ENCODE measurements at places on chromosomes 12 and 14.

GRCh38 chr12:40181490-40181889, 43.3 kb upstream of the LRRK2 start:
- DNase-seq = no peak

- DNase-seq = no peak
Observed at GRCh38 chr14:101598159-101598558, 36.9 kb downstream of the DIO3 start.

DNA sequence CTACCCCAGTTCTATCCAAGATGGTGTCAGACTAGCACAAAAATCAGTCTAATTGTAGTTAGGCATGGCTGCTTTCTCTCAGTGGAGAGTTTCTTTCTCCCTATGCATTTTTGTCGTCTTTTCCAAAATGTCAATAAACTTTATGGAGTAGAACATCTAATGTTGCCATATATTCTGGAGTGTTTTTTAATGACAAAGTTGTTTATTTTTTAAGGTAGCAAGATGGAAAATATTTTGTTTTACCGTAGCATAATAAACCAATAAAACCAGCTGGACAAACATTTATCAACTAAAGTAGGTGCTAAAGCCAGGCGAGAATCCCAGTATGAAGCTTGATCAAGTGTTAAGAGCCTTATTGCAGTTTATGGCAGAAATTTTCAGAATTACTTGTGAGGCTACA, 146.3 kb downstream of the TMTC2 start:
- DNase-seq = no peak

GRCh38 chr12:6262211-6262610, 48.3 kb upstream of the PLEKHG6 start:
- DNase-seq = no peak

GRCh38 chr14:94793901-94794300, 24.0 kb upstream of the GSC start:
- no peak for DNase-seq

GRCh38 chr14:56414236-56414635, 165.4 kb upstream of the TMEM260 start:
- DNase-seq = no peak

DNA sequence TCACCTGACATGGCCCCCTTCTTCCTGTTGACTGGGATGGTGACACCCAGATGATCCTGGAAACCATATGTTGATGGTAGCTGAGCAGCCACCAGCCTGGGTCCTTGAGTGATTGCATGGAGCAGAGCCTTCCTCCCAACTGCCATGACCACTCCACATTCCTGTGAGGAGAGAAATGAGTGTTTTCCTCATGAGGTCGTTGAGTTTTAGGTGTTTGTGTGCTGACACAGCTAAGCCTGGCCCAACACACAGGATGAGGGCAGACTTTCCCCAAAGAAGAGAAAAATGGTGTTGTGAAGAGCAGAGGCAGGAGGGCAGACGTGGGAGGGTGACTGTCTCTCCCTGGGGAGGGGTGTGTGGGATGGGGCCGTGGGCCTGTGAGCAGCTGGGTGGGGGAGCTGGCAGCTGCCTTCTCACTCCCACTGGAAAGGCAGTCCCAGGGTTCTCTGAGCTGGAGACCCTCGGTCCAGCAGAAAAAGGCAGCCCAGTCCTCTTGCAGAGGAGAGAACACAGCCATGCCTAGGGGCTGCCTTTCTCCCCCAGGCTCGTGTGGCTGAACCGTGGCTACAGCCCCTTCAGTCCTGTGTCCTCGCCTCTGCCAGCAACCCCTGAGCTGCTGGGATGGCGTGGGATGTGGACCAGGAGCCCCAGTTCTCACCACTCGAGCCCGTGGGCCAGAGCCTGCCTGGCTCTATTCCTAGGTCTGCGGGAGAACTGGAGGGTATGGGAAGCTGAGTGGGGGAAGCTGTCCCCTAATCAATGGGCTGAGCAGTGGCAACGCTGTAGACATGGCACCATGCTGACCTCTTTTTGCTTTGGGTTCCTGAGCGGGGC, 257.0 kb downstream of the ADGRD1 start:
- no peak for DNase-seq

GRCh38 chr14:69715725-69716477, 51.0 kb upstream of the SRSF5 start:
- DNase-seq = no peak

- DNase-seq = no peak
Observed at GRCh38 chr12:67884596-67884995, 104.7 kb upstream of the IFNG-AS1 start.

- no peak for DNase-seq
Observed at GRCh38 chr12:77751939-77752338, 78.8 kb upstream of the NAV3 start.

DNA sequence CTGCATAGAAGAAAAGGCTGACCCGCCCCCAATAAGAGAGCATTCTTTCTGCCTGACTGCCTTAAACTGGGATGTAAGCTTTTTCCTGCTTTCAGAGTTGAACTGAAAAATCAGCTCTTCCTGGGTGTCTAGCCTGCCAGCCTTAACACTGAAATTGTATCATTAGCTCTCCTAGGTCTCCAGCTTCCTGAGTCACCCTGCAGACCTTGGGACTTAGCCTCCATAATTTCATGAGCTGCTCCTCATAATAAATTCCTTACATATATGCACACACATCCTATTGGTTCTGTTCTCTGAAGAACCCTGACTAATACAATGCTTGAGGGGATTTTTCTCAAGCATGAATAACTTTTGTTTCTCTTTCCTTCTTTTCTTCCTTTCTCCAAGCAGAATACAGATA, 76.4 kb upstream of the FAR2 start:
- no peak for DNase-seq

GRCh38 chr12:102685841-102686240, 205.5 kb upstream of the IGF1 start:
- no peak for DNase-seq

GRCh38 chr12:93007544-93007943, 78.4 kb upstream of the EEA1 start:
- DNase-seq = no peak

GRCh38 chr14:50047274-50047676, 69.1 kb downstream of the VCPKMT start:
- DNase-seq = no peak

- DNase-seq = no peak
Observed at GRCh38 chr12:34399631-34400410, 377.5 kb downstream of the ALG10 start.

Measured in stimulated activated CD8-positive, alpha-beta memory T cell treated with anti-CD3 and anti-CD28 coated beads, Interleukin-15, amount 100 ng/mL, for 48 hours (primary cell).